ACHN (cell line): ENCODE measurements at places on chromosomes 4 and X.

DNA sequence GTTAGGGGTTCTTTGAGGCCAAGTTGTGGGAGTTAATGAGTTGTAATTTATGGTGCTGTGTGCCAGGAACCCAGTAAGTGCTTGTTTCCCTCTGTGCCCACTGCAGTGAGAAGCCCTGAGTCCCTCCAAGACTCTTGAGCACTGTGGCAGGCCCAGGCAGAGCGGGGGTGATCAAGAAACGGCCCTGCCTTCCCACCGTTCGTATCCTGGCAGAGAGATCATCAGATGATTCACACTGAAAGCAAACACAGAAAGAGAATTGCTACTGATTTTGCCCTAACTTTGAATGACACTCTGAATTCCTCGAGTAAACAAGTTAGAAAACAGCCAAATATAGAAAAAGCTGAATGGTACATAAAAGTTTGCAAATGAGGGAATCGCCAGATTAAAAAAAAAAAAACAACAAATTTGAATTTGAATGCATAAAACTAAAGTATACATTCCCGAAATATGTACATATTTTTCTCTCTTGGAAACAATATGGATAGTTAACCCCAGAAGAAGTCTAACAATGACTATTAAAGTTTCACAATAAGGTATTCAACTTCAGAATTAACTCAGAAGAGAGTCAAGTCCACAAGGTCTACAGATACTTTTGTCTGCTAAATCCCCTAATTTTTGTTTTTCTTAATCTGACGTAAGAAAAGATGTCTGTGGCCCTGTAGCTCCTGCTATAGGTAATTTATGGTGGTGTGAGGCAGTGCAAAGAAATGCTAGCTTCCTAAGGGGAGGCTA, 71.8 kb downstream of the AFAP1 start:
- no peak for DNase-seq

- DNase-seq: no peak
Measured at GRCh38 chr4:165359506-165359905, 19.3 kb upstream of the CPE start.

GRCh38 chrX:1420371-1420770, 28.5 kb upstream of the SLC25A6 start:
- no peak for DNase-seq

- DNase-seq: no peak
Measured at GRCh38 chr4:189022440-189023035, 883.3 kb downstream of the TRIML1 start.

DNA sequence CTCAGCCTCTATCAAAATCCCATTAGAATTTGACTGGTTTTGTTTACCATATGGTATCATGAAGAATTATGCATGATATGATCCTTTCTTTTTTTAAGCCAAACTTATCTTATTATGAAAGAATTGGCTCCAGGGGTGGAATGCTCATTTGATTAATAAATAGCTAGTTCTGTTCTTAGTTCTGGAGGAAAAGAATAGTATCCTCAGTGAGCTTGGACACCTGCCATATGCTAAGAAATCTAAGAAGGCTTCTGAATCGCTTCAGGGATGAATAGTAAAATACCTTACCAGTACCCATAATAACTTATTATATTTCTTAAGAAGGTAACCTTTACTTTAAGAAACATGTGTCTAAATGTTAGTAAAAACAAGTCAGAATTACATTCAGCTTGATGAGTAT, 803.6 kb downstream of the ADGRL3 start:
- DNase-seq: no peak

DNA sequence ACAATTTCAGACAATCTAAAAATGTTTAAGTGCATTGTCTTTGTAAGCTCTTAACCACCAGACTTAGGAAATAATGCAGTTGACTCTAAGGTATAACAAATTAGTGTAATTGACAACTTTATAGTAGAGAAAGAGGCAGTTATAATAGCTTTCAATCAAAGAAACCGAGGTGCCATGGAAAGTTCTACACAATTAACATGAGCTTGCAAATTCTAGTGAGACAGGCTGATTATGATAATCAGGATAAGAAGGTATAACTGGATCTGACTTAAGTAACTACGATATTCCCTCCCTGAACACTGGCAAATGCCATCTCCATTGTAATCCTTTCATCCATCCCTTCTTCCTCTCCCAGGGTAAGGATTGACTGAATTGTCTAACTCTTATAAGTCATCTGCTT, 11.4 kb upstream of the KLHL5 start:
- no peak for DNase-seq

GRCh38 chr4:108810087-108810486, 47.2 kb upstream of the ETNPPL start:
- DNase-seq: no peak

DNA sequence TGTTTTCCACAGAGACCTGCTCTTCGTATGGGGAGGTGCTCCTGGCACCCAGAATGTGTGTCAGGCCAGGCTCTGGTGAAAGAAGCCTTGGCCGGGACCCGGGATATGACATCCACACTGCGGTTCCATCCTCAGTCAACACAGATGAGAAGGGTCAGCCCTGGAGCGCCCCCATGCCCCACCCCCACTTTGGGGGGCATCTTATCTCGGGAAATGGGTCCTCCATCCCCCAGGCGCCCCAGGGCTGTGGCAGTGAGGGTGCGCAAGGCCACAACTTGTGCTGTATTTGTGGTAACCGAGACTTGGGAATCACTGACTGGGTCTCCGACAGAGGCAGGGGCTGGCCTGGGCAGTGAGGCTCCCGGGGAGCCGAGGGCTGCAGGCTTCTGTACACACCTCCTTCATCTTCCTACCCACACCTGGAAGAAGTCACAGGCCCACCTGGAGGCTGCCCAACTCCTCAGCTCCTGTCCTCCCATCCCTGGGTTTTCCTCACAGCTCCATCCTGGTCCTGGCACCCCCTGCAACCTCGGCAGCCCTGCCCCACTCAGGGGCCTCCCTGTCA, 8.0 kb downstream of the CFAP99 start:
- no peak for DNase-seq

GRCh38 chrX:8728932-8729535, 2.9 kb downstream of the ANOS1 start:
- DNase-seq: no peak

- no peak for DNase-seq
Measured at GRCh38 chr4:8353912-8354453, 84.4 kb downstream of the HTRA3 start.

GRCh38 chrX:129590596-129590995, 50.5 kb downstream of the OCRL start:
- no peak for DNase-seq

GRCh38 chr4:106753426-106753825, 282.7 kb downstream of the DKK2 start:
- no peak for DNase-seq
